ENCODE measurements at places on chromosomes 3 and 15. TPM values are rescaled to one million over a fixed set of nuclear protein-coding genes. Genes with fewer than 3 reads are reported as not detected.

Gene CP
- total RNA-seq = 13.3 TPM

- DNase-seq = no peak
These were observed 48.2 kb downstream of the ITGB5 start for GRCh38 chr3:124838963-124839362.

GRCh38 chr3:171285287-171285686, 174.9 kb downstream of the TNIK start:
- no peak for DNase-seq

Gene NR2F2
- 37.9 TPM for total RNA-seq

- no peak for DNase-seq
These were observed 132.8 kb downstream of the PGPEP1L start for GRCh38 chr15:98874773-98875172.

DNA sequence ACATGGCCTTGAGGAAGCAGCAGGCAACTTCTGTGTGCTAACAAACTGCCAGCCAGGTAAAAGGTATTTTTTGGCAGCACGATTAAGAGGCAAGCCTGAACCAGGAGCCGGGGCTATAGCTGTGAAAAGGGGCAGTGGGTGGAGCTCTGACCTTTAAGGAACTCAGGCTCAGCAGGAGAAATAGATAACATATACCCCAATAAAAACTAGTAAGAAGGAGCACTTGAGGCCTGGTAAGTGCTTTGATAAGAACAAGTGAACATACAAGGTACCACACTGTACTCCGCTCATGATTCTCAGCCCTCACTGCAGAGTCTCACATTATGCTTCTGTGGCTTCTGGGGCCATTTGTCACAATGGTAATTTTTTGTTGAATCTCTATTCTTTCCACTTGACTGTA, 5.4 kb downstream of the FYCO1 start:
- DNase-seq = no peak

GRCh38 chr3:194029846-194030245, 106.1 kb upstream of the HES1 start:
- DNase-seq = no peak

DNA sequence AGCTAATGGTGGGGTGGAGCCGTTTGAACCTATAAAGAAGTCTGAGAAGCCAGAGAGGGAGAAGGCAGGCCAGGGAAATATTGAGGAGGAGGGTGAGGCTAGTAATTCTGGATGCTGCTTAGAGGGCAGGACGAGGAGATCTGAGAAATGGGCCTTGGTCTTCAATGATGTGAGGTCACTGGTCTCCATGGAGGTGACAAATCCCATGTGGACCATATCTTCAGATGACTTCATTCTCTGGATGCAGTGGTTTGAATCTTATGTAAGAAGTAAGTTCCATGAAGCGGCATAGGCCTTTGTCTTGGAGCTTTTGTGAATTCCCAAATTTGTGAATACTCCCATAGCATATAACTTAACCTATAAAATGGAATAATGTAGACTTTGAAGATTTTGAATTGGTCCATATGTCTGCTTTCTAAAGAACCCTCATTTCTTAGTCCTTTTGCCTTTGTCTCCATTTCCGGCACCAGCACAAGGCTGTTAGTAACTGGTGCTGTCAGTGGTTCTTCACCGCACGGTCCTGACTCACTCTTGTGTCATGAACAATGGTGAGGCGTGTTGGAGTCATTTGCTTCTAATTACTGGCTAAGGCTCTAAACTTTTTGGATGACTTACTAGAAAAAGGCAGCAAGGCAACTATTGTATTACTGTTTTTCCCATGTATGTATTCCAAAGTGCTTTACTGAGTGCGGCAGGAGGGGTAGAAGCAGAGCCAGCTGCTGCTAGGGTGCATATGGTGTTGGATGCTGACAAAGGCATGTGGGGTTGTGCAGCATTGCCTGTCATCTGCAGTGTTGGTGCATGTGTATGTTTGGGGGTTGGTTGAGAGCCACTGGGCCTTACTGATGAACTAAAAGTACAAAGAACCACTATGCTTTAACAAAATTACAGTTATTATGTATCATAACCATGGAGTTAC, 279.3 kb upstream of the C2CD4B start:
- no peak for DNase-seq

Gene MINDY4B
- total RNA-seq = not detected

DNA sequence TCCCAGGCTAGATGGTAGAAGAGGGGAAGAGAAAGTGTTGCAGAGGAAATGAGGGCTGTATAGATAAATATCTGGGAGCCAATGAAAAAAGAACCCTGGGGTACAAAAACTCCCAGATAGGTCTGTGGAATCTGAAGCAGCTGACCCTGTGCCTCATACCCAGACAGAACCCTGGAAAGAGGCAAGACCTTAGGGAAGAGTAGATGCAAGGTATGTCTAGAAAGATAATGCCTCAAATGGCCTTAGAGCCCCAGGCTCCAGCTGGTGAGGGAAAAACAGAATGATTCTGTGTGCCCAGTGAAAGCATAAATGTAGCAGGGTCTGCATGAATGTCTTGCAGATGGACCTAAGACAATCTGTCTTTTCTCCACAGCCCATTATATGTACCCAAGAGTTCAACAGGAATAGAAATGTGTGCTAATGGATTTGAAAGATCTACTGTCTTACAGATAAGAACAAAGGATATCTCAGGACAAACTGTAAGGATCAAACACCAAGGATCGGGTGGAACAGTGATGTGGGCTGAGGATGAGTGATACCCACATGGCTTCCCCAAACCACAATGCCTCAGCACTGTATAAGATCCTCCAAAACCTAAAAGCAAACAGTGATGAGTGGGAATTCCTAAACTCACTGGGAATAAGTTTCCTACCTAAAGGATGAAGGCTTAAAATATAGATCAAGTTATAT, 58.8 kb downstream of the NCEH1 start:
- no peak for DNase-seq

Gene HIGD2B
- total RNA-seq = not detected

GRCh38 chr3:25182794-25183193, 245.3 kb upstream of the RARB start:
- DNase-seq = no peak

DNA sequence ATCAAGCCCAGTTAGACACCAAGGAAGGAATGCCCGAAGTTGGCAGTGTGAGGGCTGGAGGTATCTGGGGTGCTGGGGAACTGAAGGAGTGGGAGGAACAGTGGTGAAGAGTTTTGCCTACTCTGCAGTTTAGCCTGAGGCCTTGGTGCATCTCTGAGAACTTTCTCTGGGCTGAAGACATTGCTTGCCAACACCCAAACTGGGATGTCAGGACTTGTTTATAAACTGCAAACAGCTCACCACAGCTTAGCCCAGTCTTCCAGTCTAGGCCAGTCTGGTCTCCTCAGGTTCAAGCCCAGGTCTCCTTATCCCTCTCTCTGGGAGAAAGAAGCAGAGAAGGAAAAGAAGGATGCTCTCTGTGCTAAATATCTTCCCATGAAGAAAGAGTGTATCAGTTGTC, 68.0 kb upstream of the BOC start:
- DNase-seq = no peak

Gene SH2D7
- total RNA-seq = not detected

DNA sequence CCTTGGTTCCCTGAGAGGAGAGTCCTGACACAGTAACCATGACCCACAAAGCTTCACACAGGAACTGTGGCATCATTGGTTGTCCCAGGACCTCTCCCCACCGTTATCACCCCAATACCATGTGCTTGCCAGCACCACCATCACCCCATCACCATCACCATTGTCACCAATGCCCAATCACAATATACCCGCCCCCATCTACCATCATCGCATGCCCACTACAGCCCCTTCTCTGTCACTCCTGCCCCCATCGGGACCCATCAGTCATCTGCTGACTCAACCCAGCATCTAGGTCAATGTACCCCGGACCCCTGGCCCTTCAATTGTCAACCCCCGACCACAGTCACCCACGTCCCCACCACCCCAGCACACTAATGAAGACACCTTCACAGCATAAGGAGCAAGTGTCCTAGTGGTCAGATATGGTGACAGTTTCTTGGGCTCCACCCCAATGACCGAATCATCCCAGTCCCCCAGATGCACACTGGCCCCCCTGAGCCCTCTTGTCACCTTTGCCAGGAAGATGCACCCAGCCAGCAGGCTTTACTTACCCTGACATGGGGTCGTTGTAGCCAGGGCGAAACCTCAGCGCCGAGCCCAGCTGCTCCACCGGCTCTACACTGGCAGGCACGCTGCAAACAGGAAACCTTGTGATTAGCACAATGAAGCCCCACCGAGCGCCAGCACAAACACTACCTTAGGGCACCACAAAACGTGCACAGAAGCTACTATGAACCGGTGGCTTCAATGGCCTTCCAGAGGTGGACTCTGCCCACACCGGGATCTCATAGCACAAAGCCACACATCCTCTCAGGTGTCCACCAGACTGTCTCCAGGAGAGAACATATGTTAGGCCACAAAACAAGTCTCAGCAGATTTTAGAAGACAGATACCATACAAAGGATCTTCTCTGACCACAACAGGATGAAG, 25.1 kb downstream of the SHISA5 start:
- no peak for DNase-seq

DNA sequence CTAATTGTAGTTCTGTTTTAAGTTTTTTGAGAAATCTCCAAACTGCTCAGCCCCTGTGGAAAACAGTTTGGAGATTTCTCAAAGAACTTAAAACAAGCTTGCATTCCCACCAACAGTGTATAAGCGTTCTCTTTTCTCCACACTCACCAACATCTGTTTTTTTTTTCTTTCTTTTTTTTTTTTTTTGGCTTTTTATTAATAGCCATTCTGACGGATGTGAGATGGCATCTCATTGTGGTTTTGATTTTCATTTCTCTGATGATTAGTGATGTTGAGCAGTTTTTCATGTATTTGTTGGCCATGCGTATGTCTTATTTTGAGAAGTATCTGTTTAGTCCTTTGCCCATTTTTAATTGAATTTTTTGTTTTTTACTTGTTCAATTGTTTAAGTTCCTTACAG, 73.1 kb upstream of the COL8A1 start:
- no peak for DNase-seq

- DNase-seq = no peak
These were observed 25.9 kb downstream of the ADCY5 start for GRCh38 chr3:123423031-123423430.

Gene FHIT
- total RNA-seq = 1.3 TPM

Gene ALDH1A3
- 15.6 TPM for total RNA-seq

DNA sequence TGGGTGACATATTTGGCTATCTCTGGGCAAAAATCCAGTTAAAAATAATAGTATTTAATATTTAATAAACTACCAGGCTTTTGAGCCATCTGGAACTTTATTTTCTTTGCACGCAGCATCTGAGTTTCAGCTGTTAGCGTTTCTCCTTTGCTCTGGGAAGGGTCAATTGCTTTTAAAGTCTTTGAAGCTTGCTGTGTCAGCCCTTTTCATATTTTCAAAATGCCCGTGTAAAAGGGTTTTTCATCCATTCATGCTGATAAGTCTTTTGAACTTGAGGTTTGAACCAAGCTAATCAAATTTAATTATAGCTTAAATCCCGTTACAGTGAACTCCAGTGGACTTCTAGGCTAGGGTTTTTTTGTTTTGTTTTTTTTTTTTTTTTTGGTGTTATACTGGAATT, 79.1 kb downstream of the SLC25A26 start:
- DNase-seq = no peak

GRCh38 chr3:70806556-70806955, 494.1 kb upstream of the MDFIC2 start:
- DNase-seq = no peak

- no peak for DNase-seq
These were observed 263.4 kb upstream of the KCNMB2 start for GRCh38 chr3:178272841-178273240.

DNA sequence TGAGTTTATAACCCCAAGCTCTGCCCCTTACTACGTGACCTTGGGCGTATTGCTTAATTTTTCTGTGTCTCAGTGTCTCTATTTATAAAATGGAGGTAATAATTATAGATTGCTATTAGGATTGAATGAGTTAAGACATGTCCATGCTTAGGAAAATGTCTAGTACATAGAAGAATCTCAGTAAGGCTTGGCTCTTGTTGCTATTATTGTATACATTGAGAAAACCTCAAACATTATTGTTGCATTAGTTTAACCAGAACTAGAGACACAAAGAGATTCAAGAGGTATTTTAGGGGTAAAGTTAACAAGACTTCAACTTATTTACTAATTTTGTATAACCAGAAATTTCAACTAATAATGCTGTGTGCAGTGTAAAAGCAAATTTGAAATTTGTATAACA, 66.7 kb downstream of the MEF2A start:
- DNase-seq = no peak

Gene CLSTN2
- total RNA-seq = 24.1 TPM

- no peak for DNase-seq
These were observed 316.8 kb upstream of the CTDSPL start for GRCh38 chr3:37544869-37545352.

Gene TMEM40
- total RNA-seq = not detected

DNA sequence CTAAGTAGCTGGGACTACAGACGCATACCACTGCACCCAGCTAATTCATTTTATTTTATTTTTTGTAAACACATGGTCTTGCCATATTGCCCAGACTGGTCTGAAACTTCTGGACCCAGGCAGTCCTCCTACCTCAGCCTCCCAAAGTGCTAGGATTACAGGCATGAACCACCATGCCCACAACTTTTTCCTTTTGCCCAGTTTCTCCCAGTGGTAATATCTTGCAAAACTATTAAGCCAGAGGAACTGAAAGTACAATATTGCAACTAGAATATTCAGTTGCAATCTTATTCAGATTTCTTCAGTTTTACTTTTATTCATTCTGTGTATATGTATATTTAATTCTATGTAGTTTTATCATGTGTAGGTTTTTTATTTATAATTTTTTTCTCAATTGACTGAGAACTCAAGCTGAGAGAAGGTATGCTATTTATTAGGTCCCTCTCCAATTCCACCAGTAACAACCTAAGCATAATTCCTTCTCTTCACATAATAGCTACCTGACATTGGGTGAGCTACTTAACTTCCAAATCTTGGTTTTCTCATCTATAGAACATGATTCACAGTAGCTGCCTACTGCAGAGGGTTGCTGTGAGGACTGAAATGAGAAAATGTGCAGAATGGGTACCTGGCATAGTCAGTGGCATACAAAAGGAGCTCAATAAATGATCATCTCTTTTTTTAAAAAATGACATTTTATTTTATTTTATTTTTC, 30.8 kb downstream of the KLHL18 start:
- no peak for DNase-seq

- no peak for DNase-seq
These were observed 7.4 kb downstream of the DPH3 start for GRCh38 chr3:16257309-16257708.

Gene HTR3E
- total RNA-seq = not detected

Gene CCDC66
- total RNA-seq = 61.3 TPM

DNA sequence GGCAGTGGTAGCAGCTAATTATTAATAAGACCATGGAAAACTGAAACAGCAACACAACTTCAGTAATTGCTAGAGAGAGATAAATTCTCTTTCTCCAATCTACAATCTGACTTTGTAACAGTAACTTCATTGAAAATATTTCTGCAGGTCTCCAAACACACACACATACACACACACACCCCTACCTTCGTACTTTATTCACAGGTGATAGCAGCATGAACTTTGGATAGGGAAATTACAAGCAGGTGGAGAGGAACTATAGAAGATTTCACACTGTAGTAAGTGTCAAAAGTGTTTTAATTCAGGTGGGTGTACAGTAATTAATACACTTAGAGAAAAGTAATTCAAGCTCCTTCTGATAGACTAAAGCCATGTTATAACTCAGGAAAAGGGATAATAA, 587.5 kb downstream of the TUSC7 start:
- DNase-seq = no peak
